Daoy (cell line): ENCODE measurements at places on chromosomes 2 and 18. TPM values are rescaled to one million over a fixed set of nuclear protein-coding genes. Genes with fewer than 3 reads are reported as not detected.
A peak's percentile ranks its signal among the peaks of the same experiment; 100 is the strongest.

DNA sequence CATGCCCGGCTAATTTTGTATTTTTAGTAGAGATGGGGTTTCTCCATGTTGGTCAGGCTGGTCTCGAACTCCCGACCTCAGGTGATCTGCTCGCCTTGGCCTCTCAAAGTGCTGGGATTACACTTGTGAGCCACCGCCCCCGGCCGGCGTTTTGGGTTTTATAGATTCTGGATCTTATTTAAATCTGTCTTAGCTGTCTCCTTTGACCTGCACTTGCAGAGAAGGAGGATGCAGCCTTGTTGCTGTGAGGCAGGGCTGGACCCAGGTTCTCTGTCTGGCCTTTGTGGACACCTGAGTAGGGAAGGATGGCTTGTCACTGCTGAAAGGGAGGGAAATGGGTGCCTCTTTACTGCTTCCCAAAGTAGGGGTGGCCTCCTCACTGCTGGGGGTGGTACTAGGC, 83.0 kb upstream of the HS6ST1 start:
- DNase-seq, result no peak

- DNase-seq, result no peak
Measured at GRCh38 chr2:227455200-227455599, 16.8 kb upstream of the AGFG1 start.

GRCh38 chr2:19072161-19072560, 286.3 kb downstream of the OSR1 start:
- no peak for DNase-seq

GRCh38 chr2:102159295-102159694, 16.7 kb downstream of the IL1R1 start:
- no peak for DNase-seq

DNA sequence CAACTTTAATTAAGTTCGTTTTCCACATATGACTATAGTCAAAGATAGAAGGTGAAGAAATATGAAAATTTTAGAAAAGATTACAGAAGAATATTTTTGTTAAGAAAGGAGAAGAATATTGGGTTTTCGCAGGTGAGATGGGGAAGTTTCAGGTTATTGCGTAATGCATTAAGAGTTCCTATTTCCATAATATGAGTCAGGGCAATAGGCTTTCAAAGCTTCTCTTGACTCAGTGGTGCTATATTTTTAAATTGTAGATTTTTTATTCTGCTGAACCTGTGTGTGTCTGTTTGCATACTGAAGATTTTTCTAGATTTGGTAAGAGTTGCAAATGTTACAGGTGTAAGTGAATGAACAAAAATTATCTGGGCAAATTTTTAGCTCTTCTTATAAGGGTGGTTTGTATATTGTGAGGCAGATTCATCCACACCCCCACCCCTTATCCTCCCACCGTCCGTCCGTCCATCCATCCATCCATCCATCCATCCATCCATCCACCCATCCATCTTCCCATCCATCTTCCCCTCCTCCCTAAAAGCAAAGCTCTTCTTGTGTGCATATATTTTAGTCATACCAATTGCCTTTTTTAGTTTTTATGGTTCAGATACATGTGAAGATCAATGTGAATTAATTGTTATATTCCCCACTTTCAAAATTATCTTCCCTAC, 69.6 kb downstream of the MYO1B start:
- DNase-seq, result no peak

DNA sequence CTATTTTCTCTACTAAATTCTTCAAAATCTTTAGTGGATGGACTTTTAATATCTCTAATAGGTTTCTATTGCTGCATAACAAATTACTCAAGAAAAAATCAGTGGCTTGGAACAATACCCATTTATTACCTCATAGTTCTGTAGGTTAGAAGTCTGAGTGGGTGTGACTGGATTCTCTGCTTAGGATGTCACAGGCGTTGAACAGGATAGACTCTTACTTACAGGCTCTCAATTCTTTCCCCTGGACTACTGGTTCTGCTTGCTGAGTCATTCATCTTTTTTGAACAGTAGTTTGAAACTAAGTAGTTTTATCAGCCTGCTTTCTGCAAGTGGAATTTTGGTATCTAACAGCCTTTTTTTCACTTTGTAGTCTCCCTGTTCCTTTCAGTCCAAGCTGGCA, 265.4 kb downstream of the ZNF385B start:
- no peak for DNase-seq

GRCh38 chr2:36173760-36174404, 181.7 kb upstream of the CRIM1 start:
- no peak for DNase-seq

DNA sequence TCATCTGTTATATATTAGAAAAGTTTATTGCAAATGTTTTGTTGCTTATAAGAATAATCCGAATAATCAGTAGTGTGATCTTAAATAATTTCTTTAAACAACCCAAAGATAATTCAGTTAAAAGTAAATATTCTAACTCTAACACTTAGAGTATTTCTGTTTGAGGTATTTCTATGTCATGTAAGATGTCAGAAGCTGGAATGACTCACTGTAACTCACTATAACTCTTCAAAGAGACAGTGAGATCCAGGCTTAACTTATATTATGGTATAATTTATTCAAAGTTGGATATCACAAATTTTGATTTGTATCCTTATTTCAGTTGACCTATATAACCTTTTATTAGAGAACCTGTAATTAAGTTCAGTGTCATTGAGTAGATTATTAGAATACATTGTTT, 6.9 kb downstream of the MBD5 start:
- no peak for DNase-seq

DNA sequence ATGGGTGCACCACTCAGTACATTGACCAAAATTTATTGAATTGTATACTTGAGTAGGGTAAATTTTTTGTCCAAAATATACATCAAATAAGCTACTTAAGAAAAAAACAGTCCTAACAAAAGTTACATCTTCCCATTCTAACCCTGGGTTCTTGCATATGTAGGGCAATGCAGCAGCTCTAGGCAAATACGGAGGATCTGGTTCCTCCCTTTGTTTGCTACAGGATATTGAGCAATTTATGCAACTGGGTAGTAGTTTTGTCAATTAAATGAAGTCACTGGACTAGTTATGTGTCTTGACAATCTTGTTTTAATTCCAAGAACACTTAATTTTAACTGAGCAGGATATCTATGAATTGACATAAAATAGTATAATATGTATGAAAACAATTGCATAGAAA, 1507.2 kb upstream of the PIK3C3 start:
- DNase-seq, result no peak

DNA sequence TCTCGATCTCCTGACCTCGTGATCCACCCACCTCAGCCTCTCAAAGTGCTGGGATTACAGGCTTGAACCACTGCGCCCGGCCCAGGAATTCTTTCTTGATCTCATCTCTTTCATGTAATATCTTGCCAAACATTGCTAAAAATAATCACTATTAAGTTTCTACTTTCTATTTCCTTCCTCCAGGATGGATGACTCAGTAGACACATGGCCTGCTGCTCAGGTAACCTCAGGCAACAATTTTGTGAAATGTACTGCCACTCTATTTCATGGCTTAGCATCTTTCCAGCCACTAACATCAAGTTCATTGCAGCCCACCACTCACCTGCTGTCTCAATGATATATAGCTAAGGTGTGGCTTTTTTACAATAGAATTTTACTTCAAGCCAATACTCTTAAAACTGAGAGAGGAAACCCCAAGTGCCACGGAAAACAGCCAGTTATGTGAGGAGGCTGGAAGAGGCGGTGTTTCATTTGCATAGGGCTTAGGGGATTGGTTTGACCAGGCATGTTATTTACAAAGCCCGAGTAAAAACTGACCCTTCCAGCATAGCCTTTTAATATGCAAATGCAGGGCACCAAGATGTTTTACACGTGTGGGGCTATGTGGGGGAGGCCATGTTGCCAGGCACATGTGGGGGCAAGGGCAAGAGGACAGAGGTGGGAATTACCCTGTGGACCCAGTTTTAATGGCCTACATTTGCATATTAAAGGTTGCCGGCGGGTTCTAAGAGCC, 11.3 kb upstream of the SUMO1 start:
- DNase-seq, result no peak

DNA sequence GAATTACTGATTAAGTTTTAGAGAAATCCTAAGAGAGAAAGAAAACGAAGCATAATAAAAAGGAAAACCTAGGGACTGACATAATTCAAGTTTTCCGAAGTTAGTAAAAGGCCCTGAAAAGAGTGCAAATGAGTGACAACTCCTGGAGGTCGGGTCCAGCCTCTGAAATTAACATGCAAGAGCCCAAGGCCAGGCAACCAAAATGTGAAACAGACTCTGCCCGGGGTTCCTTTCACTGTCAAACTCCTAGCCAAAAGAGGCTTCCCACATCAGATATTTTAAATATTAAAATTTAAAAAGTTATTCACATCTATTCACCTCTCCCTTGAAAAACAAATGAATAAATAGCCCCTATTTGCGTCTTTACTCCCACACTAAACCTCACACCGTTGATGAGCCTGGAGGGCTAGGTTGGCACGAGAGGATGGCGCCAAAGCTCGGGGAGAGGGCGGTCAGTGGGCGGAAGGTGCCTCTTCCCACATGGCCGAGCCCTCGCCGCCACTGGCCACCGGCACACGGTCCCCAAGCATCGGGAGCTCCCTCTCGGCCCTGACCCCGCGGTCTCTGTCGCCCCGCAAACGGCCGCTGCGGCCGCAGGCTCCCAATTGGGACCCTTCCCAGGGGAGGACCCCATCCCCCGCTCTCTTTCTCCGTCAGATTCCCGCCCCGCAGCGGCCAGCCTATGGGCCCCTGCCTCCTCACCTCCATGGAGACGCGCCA, 630 bp downstream of the PPM1G start:
- DNase-seq, result peak; percentile 46

DNA sequence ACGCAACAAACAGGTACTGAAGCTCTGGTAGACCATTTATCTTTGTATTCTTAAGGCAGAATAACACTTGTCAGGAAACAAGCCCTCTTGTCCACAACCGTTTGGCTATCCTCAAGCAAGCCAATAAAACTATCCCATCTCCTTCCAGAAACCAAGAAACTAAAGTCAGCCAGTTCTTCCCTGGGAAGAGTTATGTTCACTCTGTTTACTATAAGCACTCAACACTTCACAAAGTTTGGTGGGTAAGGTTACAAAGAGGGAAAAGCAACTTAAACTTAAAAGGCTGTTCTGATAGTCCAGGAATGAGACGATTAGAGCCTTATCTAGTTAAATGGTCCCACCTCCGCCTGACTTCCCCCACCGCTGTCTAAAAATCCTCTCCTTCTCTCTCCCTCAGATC, 25.6 kb downstream of the LRP2 start:
- no peak for DNase-seq

DNA sequence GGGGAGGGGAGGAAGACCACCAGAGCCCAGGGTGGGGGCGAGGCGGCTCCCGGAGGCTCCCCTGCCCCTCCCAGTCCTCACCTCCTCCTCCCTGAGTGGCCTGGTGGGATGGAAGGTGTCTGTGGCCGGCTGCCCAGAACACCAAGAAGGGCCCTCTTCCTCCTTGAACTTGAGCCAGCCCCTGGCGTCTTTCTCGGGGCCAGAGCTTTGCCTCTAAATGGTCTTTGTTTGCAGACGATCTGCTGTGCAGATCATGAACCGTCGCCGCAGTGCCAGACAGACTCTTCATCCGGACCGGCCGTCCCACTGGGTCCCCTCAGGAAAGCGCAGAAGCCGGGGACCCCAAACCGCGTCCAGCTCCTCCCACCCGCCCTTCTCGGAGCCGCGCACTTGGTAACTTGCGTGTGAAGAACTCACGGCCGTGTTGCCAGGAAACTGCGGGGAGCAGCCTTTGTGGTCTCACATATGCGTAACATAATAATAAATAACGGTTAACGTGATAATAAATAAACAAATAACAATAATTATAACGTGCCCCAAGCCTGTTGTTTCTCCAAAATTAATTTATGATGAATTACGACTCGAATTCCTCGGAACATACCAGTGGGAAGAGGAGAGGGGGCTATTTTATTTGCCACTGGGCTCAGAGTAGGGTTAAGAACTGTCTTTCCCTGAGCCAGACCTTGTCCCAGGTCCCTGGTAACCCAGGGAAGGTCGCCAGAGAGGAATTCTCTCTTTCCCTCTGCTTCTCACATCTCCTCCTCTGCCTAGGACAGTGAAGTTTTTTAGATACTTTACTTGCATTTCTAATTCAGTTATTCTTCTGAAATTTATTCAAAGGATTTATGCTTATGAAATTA, 41.0 kb downstream of the PTGR3 start:
- DNase-seq, result no peak

GRCh38 chr2:102801098-102801718, 39.4 kb downstream of the TMEM182 start:
- DNase-seq, result no peak

GRCh38 chr2:213219816-213220215, 64.4 kb upstream of the SPAG16 start:
- no peak for DNase-seq

GRCh38 chr2:71129902-71130151, 202 bp downstream of the MCEE start:
- no peak for DNase-seq

DNA sequence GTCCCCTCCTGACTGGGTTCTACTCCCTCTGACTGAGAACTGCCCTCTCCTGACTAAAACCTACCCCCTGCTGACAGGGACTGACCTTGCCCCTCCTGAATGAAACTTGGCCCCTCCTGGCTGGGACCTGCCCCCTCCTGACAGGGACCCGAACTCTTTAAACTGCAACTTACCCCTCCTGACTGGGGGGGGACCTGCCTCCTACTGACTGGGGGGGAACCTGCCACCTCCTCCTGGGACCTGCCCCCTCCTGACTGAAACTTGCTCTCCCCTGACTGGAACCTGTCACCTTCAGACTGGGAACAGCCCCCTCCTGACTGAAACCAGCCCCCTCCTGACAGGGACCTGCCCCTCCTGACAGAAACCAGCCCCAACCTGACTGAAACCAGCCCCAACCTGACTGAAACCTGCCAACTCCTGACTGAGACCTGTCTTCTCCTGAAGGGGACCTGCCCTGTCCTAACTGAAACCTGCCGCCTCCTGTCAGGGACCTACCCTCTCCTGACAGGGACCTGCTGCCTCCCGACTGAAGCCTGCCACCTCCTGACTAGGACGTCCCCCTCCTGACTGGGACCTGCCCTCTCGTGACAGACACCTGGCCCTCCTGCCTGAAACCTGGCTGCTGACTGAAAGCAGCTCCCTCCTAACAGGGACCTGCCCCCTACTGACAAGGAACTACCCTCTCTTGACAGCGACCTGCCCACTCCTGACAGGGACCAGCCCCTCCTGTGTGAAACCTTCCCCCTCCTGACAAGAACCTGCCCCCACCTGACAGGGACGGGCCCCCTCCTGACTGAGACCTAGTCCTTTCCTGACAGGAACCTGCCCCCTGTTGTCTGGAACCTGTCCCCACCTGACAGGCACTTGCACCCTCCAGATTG, 87.1 kb downstream of the PXDN start:
- DNase-seq, result no peak

DNA sequence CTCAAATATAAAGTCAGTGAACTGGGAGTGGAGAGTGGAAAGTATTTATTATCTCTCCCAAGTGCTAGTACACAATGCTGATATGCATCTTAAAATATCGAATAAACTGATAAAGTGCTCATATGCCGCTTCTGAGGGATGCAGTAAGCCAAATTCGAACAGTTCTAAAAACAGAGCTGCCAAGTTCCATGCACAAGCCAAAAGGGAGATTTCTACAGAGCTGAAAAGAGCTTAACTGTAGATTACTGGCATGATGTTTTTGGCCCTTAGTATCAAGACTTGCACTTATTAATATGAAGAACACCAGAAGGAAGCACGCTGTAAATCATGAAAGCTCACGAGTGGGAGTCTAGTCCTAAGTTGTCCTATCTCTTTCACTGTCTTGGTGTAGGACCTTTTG, 7.9 kb downstream of the TMEFF2 start:
- no peak for DNase-seq

The MTLN gene
- 108 and 131 TPM in 2 replicates for total RNA-seq

The CFAP65 gene
- total RNA-seq, result 0.11 TPM in 1 of 2 replicates, not detected in the other

The PCBP1 gene
- total RNA-seq, result 20.2 and 22.1 TPM in 2 replicates

The CCDC85A gene
- 0.74 and 1.3 TPM in 2 replicates for total RNA-seq

The ASAP2 gene
- total RNA-seq, result 20.3 and 22.7 TPM in 2 replicates

The PLCL1 gene
- total RNA-seq, result 0.11 TPM in 1 of 2 replicates, not detected in the other

The NDC80 gene
- total RNA-seq, result 48.9 and 56.7 TPM in 2 replicates
